ENCODE measurements at places on chromosomes 4 and X.

DNA sequence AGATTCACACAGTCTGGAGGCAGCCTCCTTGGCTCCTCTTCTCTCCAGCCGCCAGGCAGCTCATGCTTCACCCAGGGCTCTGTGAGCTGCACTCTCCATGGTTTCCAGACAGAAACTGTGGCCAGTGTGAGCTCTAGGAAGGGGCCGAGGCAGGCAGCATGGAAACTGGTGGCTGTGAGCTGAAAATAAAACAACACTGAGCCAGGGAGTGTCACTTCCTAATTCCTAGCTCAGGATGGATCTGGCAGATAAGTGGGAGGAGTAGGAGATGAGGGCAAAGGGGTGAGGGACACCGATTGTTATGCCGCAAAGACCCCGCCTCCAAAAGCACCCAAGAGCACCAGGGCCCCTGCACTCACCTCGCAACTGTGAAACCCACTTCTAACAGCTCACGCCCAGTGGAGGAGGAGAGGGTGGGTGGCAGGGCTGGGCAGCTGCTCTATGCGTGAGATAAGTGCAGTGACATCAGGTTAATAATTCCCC, 69.8 kb downstream of the FHDC1 start:
- no peak for DNase-seq

DNA sequence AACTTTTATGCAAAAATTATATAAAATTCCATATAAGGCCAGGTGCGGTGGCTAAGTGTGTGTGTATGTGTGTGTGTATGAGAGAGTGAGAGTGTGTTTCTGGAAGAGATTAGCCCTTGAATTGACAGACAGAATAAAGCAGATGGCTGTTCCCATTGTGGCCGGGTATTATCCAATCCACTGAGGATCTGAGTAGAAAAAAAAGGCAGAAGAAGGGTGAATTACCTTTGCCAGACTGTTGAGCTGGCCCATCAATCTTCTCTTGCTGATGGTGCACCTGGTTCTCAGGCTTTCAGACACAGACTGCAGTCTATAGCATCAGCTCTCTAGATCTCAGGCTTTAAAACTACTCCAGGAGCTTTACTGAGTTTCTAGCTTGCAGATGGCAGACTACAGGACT, 92.2 kb upstream of the SLIT2 start:
- no peak for DNase-seq

GRCh38 chr4:117429061-117429460, 343.7 kb upstream of the TRAM1L1 start:
- DNase-seq = no peak

GRCh38 chr4:22483551-22483981, 32.3 kb downstream of the ADGRA3 start:
- DNase-seq = no peak

- DNase-seq = no peak
Measured at GRCh38 chr4:101187841-101188240, 159.5 kb downstream of the PPP3CA start.

DNA sequence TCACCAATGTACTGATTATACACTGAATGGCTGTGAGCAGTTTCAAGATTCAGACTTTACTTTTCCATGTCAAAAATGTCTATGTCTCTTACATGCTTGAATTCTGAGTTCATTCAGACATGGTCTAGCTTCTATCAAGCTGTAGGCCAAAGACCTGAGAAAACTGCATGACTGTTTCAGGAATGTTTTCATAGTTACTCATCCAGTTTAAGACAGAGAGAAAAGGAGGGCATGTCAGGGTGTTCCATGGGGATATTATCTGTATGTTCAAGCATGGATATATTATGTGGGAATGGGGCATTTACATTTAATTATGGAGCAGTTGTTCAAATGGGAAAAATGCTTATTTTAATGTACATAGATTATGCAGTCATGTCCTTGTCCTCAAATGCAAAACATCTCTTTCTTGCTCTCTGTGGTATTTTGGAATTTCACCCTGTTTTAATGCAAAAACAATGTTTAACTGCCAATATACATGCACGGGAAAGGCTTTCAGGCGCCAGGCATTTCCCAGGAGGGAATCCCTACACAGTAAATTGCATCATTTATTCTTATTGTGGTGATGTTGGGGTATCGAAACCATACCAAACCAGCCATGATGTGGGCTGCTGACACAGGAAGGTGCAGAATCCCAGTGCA, 429.1 kb upstream of the INTU start:
- DNase-seq = no peak

DNA sequence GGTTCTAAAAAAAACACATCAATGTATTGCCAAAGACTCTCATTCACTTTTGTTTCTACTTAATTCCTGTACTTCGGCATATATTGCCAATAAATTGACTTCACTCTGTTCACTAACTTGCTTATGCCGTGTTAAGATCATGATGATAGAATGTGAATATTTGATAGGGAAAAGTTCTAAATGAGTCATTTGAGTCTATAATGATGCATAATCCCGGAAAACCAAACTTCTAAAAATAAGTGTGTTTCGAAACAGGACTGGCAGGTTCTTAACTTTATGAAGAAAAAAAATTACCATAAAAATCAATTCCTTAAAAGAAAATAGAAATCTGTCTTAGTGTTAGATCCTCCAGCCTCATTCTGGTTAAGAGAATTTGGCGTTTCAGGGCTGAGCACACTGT, 387.5 kb upstream of the FTHL17 start:
- DNase-seq = no peak

- no peak for DNase-seq
Measured at GRCh38 chr4:74157154-74157553, 764 bp upstream of the MTHFD2L start.

DNA sequence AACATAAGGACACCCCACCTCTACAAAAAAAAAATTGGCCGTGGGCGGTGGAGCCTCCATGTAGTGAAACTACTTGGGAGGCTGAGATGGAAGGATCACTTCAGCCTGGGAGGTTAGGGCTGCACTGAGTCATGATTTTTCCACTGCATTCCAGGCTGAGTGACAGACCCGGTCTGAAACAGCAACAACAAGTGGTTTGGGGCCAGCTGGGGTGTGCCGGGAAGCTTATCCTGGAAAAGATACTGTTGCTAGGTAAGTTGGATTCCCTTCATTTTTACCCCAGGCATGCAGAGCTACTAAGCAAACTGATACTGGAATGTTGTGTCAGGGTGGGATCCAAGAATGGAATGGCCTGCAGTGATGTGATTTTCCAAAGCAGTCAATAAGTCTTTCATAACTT, 57.0 kb downstream of the XAGE2 start:
- DNase-seq = no peak

DNA sequence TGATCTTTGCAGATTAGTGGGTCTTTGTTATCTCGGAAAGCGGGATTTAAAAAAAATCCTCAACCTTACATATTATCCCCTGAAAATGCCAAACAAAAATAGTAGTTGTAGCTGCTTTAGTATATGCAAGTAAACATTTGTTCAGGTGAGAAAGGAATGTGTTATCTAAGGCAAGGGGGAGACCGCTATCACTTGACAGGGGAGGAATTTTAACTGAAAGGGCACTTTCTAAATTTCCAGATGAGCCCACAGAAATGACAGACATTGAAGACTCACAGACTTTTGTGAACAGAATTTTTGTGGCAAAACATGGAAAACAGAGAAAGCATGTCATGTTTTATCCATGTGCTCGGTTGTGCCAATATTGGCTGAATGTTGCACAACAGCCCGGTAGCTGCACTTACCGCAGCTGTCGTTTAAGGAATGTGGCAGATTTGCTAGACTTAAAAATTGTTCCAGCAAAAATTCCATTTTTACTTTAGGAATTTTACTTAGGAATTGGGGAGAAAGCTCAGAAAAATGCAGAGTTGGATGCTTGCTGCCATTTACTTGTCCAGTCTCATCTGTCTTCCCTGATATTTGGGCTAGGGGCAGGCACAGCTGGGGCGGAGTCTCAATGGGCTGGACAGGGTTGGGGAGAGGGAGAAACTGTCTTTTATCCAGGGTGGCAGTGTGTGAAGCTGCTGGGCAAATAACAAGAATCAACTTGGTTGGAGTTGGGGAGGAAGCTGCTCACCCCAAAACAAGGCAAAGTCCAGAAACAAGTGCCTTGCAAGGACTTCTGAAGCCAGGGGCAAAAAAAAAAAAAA, 94.6 kb upstream of the RPS6KA3 start:
- DNase-seq = no peak

DNA sequence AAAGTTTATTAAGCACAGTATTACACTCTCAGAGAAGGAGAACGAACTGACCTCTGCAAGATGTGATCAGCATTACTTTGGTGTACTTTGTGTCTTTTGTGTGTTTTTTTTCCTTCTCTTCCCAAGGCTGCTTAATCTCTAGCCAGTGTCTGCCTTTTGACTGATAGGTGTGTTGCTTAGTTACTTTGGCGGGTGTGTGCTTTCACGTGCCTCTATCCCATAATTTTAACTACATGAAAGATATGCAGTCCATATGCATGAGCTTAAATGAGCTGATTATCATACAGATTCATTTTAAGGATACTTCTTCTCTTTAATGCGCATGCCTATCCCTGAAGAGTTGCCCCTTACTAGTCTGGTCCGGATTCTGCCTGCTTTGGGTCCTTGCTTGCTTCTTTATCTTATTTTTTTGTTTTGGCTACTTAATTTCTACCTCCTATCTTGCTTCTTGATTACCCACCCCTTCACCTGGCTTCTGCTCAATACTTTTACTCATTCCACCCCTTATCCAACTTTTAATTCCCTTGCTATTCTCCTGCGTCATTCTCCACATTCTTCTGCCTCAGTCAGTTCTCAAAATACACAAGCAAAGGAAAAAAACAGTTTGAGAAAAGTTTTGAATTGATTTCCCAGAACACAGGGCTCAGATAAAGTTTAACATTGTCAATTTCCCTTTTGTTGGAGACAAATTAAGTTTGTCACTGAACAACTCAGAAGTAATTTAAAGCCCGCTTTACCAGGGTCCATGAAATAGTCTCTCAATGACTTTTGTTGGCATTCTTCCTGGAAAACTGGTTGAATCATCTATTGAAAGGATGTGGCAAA, 182.0 kb downstream of the TENT5D start:
- no peak for DNase-seq

DNA sequence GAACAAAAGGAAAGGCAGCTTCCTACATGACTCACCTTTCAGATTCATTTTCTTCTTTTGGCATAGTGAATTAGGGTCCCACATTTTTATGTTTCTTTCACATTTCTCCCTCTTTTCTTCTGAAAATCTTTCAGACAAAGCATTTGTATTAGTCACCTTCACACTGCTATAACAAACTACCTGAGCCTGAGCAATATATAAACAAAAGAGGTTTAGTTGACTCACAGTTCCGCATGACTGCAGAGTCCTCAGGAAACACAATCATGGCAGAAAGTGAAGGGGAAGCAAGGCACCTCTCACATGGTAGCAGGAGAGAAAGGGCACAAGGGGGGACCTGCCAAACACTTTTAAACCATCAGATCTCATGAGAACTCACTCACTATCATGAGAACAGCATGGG, 36.9 kb downstream of the MAGEA9 start:
- DNase-seq = no peak

DNA sequence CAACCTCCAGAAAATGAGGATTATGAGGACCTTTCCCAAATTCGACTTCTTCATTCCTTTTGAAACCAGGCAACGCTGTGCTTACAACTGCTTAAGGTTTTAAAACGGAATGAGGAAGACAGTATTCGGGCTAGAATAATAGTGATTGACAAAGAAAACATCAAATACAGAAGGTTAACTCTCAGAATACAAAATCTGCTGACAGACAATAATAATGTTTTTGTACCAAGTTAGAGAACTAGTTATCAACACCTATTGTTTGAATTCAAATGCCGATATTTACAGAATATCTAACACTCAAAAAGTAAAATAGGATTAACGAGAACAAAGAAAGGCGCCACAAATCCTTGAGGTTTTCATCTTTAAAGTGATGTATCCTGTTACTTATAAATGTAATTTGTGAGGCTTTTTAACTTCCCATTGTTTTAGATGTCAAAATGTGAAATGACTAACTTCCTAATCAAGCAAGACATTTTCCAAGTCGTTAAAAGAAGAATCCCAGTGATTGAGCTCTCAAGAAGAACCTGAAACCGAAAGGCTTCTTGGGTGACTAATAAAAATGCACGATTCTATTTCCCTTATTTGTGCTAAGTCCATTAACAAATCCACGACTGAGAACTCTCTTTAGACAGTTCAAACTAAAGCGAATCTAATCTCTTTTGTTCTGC, 118.3 kb downstream of the SORBS2 start:
- no peak for DNase-seq

GRCh38 chr4:185801471-185801870, 10.5 kb downstream of the SORBS2 start:
- DNase-seq = no peak

- no peak for DNase-seq
Measured at GRCh38 chrX:123846577-123847038, 13.2 kb upstream of the XIAP start.

- no peak for DNase-seq
Measured at GRCh38 chr4:165844161-165844560, 28.9 kb upstream of the TLL1 start.

DNA sequence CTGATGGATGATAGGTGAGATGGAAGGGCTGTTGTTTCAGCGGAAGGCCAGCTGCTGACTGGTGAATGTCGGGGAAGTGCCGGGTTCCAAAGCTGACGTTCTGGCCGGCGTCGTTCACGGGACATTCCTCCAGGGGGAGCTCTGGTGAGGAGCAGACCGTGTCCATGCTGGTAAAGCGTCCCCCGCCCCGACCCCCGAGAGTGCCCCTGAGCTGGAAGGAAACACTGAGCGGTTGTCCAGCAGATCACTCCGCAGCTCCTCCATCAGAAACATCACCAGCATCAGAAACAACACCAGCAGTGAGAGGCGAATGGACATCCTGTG, 18.6 kb upstream of the ADRA2C start:
- DNase-seq = no peak

DNA sequence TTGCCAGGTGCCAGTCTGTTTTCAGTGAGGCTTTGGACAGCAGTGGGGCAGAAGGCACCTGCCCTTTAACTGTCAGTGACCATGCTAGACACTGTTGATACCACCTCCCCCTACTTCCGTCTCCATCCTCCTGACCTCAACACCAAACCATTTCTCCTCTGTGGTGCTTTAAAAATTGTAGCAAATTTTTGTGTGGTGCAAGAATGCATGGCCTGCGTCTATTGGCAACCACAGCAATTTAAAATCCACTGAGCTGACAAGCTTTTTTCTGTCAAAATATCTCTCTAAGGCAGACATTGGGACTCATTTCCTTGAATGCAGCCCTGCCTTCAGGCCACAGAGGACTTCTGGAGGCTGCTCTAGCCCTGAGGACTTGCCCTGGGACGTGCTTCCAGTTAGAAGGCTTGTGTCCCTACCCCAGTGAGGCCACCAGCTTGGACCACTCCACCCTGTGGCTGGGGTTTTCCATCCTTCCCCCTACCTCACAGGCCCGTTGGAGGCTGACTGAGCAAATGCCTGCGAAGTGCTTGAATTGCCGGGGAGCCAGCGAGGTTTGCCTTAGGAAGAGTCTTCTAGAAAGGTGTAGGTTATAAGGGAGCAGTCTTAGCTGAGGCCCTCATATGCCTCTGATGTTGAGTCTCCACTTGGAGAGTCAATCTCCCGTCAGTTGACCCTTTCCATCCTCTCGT, 6.9 kb downstream of the PRRG3 start:
- no peak for DNase-seq
